ENCODE measurements at places on chromosomes 11 and 22. TPM values are rescaled to one million over a fixed set of nuclear protein-coding genes. Genes with fewer than 3 reads are reported as not detected.

DBX1 gene
- not detected for total RNA-seq

CSF2RB gene
- 23.0 TPM for total RNA-seq

- no peaks in the 10 kb centered on the region for H3K36me3 ChIP-seq
- no peak overlapping the region for H3K27ac ChIP-seq
- H3K4me1 ChIP-seq = no peaks in the 10 kb centered on the region
These were observed 29.8 kb upstream of the CTSC start for GRCh38 chr11:88367310-88367709.

- DNase-seq = no peak
- H3K4me1 ChIP-seq = peaks cover 8% of the 10 kb centered on the region
- no peak overlapping the region for H3K4me3 ChIP-seq
- peak overlapping the region; percentile 61 for H3K27ac ChIP-seq
- peaks cover 3% of the 10 kb centered on the region for H3K36me3 ChIP-seq
These were observed 7.3 kb downstream of the CCDC88B start for GRCh38 chr11:64347193-64347867.

- H3K36me3 ChIP-seq = no peaks in the 10 kb centered on the region
- H3K4me1 ChIP-seq = peaks cover 29% of the 10 kb centered on the region
- no peak for DNase-seq
- H3K27ac ChIP-seq = peak overlapping the region; percentile 18
These were observed 12.2 kb downstream of the USP2 start for GRCh38 chr11:119369132-119369925.

DNA sequence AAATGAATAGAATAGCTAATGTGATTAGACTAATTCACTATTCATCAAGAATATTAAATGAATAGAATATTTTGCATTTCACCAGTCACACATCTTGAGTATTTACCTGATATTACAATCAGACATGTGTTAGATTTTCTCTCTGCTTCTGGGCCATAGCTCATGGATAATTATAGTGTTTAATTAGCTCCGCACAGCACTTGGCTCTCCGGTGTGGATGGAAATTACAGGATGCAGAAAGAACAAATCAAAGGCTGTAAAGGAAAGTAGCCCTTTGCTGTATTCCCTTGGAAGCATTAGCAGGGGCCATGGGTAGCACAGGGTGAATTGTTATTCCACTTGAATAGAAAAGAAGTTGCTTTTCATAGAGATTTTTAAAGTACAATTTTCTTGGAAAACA is 320.3 kb upstream of the SORL1-AS1 start:
- DNase-seq = no peak
- H3K4me3 ChIP-seq = no peak overlapping the region
- H3K4me1 ChIP-seq = no peaks in the 10 kb centered on the region
- H3K27ac ChIP-seq = no peak overlapping the region
- H3K36me3 ChIP-seq = no peaks in the 10 kb centered on the region
- no peaks in the 10 kb centered on the region for H3K27me3 ChIP-seq

Data from upper lobe of left lung (tissue), 6 donors.